ENCODE measurements at places on chromosomes 3 and 15.

GRCh38 chr3:28267984-28268849 lies 26.8 kb downstream of the CMC1 start:
- DNase-seq: no peak

DNA sequence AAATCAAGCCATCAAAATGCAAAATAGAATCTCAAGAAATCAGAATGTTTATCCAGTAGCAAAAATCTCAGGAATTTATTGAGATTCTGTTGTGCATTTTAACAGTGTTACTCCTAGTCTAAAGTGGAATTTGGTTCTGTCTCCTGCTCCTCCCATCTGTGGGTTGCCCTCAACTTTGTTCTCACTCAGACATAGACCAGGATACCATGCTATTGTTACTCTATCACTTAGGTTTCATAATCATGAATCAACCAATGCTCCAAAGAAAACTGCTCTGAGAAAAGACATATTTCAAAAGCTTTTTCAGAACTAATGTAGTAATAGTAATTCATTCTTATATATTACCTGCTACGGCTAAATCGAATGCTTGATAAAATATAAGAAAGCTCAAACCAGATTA lies 274.7 kb downstream of the RBMS3 start:
- DNase-seq: no peak

DNA sequence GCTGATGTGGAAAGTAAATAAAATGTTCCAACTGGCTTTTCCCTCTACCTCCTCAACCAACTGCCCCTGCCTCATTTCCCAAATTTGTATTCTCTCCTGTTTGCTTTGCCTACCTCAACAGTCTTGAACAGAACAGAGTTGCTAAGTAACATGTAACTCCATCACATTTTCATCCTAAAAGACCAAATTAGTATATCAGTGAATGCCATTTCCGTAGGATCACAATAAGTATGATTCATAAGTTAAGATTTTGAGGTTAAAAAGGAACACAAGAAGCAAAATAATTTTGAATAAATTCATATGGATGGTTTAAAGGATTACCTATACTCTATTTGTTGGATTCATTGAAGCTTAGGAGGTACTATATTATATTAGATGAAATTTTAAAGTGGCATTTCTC lies 154.9 kb downstream of the ECT2 start:
- no peak for DNase-seq

- DNase-seq: no peak
These were observed 62.7 kb upstream of the NR2C2 start for GRCh38 chr3:14884665-14885064.

GRCh38 chr15:22872936-22873701 lies 34.7 kb downstream of the NIPA2 start:
- DNase-seq: no peak

GRCh38 chr15:60591496-60592370 lies 112.8 kb upstream of the ICE2 start:
- DNase-seq: no peak

GRCh38 chr3:113890256-113890900 lies 51.8 kb downstream of the GRAMD1C start:
- no peak for DNase-seq

DNA sequence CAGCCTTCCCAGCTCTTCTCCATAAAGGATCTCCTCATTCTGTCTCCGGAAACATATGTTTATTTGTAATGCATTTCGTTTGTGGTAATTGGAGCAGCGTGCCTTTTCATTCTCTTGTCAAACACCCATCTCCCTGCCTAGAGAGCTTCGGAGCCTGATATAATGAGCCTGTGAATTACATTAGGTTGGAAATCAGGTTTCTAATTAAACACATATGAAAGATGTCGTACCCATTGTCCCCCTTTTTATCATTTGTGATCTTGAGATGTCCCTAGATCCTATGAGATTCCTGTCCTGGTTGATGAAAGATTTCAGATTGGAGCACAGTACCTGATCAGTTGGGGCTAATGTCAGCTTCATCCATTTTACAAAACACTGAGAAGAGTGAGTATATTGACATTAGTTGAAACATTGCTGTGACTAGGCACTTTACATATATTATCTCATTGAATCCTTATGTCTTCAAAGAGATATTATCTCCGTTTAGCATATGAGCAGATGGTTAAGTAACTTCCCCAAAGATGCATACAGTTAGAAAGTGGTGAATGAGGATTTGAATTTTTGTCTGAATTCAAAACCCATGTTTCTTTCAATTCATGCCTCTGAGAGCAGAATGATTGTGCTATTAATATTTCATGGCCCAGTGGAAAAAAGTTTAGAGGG lies 23.1 kb downstream of the SYN2 start:
- DNase-seq: no peak

DNA sequence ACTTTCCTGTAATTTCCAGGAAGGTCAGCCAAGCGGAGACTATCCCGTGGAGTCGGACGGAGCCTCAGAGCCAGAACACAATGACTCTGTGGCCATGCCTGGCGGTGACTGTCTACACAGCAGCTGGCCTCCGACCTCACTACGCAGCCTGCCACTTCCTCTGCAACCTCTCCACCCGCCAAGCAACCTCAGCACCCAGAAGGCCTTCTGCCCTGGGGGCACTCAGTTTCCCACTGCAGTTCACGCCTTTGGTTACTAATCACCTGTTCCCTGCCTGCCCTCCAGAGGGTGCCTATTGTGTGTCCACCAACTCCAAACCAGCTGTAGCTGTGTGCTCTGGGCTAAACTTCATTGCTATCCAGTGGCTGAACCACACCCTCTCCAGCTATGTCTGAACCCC lies 44.0 kb downstream of the TM2D3 start:
- DNase-seq: no peak

GRCh38 chr15:98965597-98965996 lies 42.0 kb downstream of the PGPEP1L start:
- DNase-seq: no peak

- DNase-seq: no peak
These were observed 14.5 kb upstream of the PRKCI start for GRCh38 chr3:170207717-170208116.

GRCh38 chr3:84125760-84126159 lies 833.0 kb upstream of the CADM2 start:
- DNase-seq: no peak

DNA sequence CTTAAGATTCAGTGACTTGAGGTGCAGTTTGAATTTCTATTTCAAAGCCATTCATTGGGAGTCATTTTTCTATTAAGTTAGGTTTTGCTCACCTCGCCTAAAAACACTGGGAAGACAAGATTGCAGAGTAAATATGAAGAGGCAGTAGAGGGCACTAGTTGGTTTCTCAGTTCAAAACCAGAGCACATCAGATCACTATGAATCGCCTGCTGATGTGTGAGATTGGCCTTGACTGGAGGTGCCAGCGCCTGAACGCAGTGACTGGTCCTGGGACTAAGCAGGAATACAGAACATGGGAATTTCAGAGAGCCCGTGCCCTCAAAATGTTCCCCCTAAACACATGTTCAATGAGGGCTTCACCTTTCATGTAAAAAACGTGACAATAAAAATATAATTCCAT lies 229.0 kb downstream of the ITPR1 start:
- no peak for DNase-seq

- no peak for DNase-seq
These were observed 35.4 kb downstream of the ARIH1 start for GRCh38 chr15:72509484-72509883.

DNA sequence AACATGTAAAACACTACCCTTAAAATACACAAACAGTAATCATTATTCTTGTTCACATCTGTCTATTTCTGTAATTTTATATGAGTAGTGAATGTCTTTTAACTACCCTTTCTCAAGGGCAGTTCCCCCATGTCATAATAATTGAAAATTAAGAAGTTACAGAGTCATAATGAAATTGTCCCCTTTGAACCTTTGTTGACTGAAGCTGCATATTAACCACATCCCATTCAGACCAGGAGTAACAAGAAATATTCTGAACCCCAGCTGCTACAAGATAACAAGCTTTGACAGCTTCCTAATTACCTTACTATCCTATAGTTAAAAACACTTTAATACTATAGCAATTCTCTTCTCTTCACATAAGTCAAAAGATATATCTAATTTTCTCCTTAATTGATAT lies 635.9 kb upstream of the SUCLG2 start:
- DNase-seq: no peak

GRCh38 chr3:145522893-145523651 lies 637.9 kb downstream of the PLOD2 start:
- DNase-seq: no peak

DNA sequence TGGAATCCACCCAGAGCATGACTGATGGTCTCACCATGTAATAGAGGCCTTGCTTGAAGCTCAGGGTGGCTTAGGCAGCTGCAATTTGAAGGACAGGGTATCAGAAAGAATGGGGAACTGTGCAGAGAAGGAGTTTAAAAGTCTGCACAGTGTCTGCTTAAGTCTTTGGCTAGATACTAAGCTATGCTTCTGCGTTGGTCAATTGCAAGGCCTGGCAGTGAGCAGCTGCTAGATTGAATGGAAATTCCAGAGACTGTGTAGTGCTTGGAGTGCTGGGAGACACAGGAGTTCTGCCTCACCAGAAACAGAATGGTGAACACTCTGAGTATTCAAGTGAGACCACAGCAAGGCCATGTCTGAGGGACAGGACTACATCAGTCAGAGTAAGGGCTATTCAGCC lies 17.3 kb upstream of the ATP10A start:
- no peak for DNase-seq

DNA sequence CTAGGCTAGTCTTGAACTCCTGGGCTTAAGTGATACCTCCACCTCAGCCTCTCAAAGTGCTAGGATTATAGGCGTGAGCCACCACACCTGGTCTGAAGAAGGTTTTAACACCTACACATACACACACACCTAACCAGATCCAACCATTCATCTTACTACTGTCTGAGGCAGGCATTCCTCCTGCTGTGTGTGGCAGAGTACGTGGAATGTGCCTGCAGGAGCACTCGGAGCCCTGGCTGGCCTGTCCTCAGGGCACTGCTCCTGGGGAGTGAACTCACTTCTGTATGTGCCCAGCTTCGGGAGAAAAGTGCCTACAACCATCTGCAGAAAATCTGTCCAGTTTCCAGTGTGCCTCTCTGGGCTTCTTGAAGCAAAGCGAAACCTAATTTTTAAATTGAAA lies 58.2 kb upstream of the LIMD1 start:
- no peak for DNase-seq

- DNase-seq: no peak
These were observed 22.6 kb downstream of the DCUN1D1 start for GRCh38 chr3:182957676-182958266.

DNA sequence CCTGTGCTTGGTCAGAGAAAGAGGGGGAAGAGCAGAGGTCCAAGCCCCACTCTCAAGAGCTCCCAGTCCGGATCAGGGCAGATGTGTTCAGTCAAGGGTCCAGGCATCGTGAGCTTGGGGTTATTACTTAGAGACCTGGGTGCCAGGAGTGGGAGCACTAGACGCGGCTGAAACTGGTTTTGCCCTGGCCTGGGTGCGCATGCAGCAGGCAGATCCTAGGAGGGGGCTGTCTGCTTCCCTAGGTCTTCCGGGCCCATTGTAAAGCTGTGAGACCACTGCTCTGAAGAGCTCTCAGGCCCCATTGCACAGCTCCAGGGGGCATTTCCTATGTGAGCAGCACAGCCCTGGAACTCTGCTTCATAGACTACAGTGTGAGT lies 204.9 kb upstream of the LINGO1 start:
- DNase-seq: no peak

- DNase-seq: no peak
These were observed 13.4 kb downstream of the HACD2 start for GRCh38 chr3:123571264-123571972.

DNA sequence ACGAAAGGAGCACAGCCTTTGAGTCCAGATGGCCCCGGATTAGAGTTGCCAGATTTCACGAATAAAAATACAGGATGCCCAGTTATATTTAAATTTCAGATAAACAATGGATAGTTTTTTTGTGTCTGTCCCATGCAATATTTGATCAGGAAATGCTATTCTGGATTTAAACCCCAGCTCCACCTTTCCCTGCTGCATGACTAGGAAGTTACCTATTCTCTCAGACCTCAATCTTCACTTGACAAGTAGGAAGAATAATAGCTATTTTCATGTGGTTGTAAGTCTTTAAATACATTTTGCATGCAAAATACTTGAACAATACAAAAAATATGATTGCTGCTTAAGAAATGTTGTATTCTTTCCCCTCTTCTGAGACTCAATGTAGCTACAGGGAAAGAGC lies 125.3 kb upstream of the P2RY1 start:
- no peak for DNase-seq

DNA sequence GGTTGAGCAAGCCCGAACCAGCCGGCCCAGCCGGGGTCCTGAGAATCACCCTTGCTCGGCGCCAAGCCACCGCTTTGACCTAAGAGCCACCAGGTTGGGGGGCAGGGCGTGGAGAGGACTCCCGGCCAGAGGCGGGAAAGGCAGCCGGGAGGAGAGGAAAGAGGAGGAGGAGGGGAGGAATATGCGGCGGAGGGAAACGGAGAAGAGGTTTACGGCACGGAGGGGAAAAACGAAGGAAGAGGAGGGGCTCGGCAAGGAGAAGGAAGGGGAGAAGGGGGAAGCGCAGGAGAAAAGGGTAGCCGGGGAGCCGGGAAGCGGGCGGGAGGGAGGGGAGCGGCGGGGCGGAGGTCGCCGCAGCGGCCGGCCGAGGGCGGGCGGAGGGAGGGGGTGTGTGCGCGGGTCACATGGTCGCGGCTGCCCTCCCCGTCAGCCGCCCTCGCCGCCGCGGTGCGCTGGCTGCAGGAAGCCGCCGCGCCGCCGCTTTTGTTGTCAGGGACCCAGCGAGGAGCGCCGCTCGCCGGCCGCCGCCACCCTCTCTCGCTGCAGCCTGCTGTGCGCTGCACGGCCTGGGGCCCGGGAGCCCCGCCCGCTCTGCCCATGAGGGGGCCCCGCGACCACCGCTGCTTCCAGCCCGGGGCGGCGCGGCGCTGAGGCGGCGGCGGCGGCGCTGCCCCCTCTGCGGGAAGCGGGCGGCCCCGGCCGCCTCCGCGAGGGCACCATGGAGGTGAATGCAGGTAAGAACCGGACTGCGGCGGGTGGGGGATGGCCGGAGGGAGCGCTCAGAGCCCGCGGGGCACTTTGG lies at the start of gene NR1D2:
Gene NR1D2 (plus strand): TSS at position 426 of the 802 bp plus-strand sequence. CDS start 293 bp downstream, at position 719.
- DNase-seq: no peak

DNA sequence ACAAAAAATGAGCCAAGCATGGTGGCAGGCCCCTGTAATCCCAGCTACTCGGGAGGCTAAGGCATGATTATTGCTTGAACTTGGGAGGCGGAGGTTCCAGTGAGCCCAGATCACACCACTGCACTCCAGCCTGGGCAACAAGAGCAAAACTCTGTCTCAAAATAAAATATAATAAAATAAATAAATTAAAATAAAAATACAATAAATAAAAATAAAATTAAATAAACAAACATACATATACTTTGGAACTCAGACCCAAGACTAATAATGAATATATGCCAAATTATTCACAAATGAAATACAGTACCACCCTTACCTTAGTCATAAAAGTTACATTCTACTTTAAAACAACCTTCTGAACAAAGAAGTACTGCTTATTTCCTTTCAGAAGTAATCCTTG lies 81.8 kb downstream of the SCAPER start:
- DNase-seq: no peak

Measured in NCI-H1436 treated with DMSO at 0.1 percent for 48 hours (cell line).